ENCODE measurements at places on chromosomes 5 and 9.
A peak's percentile ranks its signal among the peaks of the same experiment; 100 is the strongest.

DNA sequence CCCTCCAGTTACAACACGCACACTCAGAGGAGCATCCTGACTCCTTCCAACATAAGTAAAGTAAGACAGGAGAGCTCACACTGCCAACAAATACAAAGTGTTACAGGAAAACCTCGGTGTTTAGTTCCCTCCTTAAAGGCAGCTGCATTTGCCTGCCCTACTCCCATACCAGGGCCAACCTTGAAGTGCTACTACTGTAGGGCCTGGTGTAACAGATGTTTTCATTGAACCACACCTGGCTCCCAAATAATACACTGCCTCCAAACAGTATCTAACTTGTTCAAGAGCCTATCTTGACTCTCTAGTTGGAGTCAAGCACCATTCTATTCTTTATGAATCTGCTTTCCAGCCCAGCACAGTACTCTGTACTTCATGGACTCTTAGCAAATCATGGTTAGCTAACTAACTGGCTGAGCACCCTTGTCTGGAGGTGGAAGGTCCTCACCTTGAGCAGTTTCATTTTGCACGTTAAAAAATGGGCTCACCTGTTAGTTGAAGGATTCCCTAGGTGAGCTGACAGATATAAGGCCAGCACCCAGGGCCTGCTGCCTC, 34.6 kb downstream of the TTC39B start:
- DNase-seq: no peak

DNA sequence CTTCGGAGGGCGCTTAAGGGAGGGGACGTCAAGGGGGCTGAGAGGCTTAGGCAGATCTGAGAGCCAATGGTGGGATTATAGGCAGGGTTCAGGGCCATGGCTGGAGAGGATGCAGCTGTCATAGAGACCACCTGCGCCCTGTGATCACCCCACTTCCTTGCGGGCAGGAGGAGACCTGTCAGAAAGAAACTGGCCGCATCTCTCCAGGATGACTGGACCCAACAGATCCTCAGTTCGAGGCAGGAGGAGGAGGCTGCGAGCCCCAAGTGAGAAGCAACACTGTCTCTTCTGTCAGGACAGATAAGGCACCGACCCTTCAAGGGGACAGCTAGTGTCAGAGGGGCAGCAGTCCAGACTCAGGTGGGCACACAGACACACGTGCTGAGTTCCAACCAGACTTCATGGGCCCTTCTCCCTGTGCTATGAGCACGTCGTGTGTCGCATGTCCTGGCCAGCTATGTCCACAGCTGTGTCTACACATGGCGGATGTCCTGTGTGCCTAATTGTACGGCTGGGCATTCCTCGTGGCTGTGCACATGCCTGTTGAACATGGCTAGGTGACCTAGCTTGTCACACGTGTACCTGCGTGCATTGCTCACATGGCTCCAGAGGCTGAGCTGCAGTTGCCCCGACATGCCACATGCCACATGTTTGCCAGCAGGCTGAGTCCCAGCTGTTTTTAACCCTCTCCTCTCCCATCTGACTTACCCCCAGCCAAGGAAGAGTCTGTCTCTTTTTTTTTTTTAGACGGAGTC, 583 bp upstream of the AQP3 start:
- DNase-seq: no peak

GRCh38 chr5:150138551-150139265, 16.9 kb downstream of the PDGFRB start:
- DNase-seq: peak; percentile 65

DNA sequence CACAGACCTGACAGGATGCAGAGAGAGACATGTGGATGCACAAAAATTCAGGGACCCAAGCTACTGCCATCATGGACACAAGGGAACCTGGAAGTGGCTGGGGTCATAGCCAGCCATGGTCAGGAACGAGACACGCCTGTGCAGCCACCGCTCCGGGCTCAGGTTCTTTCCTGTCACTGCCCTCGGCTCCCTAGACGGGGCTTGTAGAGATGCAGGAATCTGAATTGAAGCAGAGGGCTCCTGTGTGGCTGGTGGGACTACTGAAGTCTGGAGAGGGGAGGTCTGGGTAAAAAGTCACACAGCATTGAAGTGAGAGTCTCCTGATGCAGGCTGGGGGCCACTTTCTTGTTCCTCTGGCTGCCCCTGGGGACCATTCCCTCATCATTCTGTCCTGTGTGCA, 32.3 kb upstream of the PTGS1 start:
- no peak for DNase-seq

GRCh38 chr9:137021979-137022661, 5.9 kb downstream of the ABCA2 start:
- peak; percentile 58 for DNase-seq

- no peak for DNase-seq
These were observed 225.1 kb downstream of the PIK3R1 start for GRCh38 chr5:68440651-68441050.

GRCh38 chr9:129851821-129852220, 16.6 kb downstream of the USP20 start:
- no peak for DNase-seq

DNA sequence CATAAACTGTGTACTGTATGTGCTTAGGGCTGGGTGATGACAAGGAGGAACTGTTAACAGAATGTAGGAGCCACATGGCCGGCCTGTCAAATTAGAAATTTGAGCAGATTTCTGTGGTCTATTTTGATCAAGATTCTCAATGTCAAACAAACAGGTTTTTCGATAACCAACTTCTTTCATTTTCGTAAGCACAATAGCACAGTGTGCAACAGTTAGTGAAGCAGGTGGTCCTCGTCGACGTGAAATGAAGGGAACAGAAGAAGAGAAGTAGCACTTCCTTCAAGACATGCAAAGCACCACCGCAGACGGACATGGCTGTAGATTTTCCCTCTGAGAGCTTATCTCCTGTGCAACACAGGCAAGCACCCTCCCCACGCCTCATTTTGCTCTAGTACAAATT, 252.1 kb downstream of the CRB2 start:
- no peak for DNase-seq

GRCh38 chr5:169832845-169833244, 147.4 kb downstream of the INSYN2B start:
- DNase-seq: no peak

DNA sequence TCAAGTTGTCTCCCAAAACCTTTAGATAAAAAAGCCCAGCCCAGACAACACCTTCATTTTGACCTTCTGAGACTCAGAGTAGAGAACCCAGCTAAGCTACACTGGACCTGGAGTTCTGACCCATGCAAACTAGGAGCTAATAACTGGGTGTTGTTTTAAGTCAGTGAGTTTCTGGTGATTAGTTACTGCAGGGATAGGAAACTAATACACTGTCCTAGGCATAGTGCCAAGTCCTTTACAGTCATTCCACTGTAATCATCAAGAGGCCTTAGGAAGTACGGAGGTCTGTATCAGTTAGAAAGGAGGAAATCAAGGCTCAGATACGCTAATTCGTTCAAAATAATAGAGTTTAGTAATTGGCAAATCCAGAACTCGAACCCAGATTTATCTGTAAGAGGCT, 197.9 kb downstream of the KCTD16 start:
- peak; percentile 61 for DNase-seq

DNA sequence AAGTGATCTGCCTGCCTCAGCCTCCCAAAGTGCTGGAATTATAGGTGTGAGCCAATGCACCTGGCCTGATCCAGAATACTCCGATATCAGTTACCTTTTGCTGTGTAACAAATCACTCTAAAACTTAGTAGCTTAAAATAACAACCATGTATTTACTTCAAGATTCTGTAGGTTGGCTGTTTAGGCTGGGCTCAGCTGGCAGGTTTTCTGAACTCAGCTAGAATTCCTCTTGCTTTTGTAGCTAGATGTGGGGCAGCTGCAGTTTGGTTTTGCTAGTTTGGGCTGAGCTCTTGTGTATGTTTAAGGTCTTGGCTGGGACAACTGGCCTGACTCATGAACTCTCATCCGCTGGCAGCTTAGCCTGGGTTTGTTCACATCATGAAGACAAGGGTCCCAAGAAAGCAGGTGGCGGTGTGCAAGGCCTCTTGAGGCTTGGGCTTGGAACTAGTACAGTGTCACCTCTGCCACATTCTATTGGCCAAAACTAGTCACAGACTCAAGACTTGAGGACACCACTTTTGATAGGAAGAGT, 138.3 kb upstream of the SHB start:
- DNase-seq: no peak

GRCh38 chr5:97876272-97876671, 693.2 kb upstream of the RIOK2 start:
- no peak for DNase-seq

DNA sequence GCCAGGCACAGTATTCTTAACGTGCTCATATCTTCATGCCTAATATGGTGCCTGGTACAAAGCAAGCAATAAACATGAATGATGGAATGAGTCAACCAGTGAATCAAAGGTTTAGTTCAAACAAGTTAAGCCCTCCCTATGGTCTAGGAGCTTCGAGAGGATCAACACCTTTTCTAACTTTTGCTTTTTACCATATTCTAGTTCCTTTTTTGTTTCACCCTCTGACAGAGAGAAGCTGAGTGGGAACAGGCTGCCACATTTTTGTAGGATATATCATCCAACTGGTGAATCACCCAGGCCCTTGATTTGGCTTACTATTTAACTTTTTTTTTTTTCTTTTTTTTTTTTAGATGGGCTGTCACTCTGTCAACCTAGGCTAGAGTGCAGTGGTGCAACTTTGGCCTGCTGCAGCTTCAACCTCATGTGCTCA, 39.3 kb upstream of the TNC start:
- DNase-seq: peak; percentile 96

DNA sequence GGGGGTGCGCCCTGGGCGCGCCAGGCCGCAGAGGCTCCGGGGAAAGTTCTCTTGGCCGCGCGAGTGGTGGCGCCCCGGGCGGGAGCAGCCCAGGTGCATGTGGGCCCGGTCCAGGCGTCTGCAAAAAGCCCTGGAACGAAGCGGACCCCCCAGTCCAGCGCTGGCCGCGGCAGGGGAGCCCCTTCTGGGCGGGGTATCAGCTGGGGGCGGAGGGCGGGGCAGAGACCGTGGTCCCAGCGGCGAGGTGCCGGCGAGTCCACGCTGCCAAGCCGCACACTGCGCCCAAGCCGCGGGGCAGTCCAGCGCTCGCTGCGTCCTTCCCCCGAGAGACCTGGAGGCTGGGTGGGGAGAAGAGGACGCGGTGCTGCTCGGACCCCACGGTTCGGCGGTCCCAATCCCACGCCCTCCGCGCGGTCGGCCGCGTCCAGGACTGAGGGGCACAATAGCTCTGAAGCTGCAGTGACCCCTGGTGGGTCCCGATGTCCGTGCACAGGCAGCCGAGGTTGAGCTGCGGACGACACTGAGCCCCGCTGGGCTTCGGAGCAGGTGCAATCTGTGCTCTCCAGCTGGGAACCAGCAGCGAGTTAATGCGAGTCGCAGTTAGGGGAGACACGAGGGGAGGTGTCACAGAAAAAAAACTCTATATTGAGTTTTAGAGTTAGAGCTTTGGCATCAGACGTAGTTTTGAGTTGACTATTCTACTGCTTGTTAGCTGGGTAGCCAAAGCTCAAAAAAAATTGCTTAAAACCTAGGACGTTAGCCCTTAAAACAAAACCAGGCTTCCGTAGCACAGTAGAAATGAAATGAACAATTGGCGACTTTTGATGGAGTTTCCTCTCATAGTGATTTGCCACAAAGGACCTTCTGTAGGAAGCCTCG, 1.1 kb upstream of the EPB41L4A start:
- peak; percentile 65 for DNase-seq

- DNase-seq: no peak
These were observed 32.8 kb upstream of the GALNT10 start for GRCh38 chr5:154157483-154158378.

DNA sequence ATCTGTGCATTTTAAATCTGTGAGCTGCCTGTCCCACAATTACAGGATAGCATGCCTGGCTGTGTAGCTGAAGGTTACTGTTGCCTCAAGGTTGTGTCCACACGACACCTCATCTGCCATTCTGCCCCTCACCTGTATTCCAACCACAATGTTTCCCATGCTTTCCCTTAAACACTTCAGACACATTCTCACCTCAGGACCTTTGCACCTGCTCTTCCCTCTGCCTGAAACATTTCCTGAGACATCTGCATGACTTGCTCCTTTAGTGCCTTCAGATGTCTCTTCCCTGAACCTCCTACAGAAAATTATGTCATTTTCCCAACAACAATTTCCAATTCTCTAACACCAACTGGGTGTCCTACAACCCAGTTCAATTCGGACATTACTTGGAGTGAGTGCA, 120.4 kb downstream of the ZNF608 start:
- DNase-seq: no peak

DNA sequence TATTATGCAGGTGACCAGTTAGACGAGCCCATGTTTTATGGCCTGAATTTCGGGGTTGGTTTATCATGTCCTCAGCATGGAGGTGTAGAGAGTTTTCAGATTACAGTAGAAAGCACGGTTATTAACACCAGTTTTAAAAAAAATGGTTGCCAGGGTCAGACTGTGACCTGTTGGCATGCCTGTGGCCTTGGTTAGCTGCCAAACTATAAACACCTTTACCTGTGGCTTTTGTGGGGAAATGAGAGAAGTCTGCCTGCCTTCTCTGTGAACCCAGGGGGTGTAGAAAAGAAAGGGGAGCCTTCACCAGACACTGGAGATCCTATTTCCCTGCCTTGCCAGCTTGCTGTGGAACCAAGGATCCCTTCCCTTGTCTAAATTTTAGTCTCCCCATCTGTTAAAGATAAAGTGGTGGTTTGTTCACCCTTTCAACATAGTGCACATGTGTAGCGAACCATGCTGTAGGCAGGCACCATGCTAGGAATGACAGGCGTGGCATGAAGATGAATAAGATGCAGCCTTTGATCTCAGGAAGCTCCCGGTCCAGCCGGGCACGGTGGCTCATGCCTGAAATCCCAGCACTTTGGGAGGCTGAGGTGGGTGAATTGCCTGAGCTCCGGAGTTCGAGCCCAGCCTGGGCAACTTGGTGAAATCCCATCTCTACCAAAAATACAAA, 6.1 kb upstream of the PHF19 start:
- peak; percentile 58 for DNase-seq

GRCh38 chr9:120447959-120448500, 131.9 kb downstream of the CDK5RAP2 start:
- DNase-seq: no peak

GRCh38 chr5:95543017-95543705, 11.6 kb downstream of the SKIC3 start:
- peak; percentile 47 for DNase-seq

DNA sequence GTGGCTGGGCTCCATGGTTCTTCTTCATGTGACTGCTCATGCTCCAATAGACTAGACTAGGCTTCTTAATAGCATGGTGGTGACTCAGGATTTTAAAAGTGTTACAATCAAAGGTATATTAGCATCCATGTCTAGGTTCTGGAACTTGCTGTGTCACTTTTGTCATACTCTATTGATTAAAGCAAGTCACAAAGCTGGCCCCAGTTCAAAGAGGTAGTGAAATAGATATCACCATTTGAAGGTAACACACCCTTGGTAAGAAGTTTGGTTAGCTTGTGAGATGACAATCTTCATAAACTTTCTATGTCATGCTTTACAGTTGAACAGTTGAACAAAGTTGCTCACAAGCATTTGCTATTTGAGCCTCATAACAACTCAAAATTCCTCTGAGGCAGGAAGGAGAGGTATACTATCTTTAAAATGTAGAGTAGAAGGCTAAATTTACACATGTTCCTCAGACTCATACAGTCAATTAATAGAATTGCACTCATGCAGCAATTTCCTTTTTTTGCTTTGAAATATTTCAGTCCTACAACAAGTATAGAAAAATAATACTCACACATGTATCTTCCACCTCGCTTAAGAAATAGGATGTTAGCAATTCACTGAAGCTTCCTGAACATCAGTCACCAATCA, 56.8 kb upstream of the TMEM252 start:
- no peak for DNase-seq

GRCh38 chr9:15211815-15212495, 95.1 kb downstream of the TTC39B start:
- DNase-seq: peak; percentile 96

- DNase-seq: no peak
These were observed 1052.7 kb upstream of the ARRDC3 start for GRCh38 chr5:92435781-92436180.

- DNase-seq: no peak
These were observed 48.9 kb upstream of the DENND4C start for GRCh38 chr9:19181561-19181960.

All from renal cortical epithelial cell (primary cell).